Stimulated activated CD4-positive, alpha-beta T cell treated with anti-CD3 and anti-CD28 coated beads, Interleukin-12 subunit alpha, Interleukin-12 subunit beta, amount 100 ng/mL, for 24 hours (primary cell): ENCODE measurements at places on chromosomes 11 and 22.

DNA sequence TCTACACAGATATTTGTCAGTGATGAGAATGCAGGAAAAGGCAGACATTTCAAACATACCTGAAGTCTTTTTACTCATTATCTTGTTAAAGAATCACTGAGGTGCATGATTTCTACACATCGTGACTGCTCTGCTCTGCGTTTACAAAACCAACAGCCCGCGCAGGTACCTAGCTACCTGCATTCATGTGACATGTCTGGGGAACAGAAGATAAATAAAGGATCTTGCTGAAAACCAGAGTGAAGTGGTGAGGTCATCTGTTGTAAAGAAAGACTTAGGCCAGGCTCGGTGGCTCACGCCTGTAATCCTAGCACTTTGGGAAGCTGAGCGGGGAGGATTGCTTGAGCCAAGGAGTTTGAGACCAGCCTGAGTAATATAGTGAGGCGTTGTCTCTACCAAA lies 15.7 kb downstream of the ASPHD2 start:
- no peak for DNase-seq

- no peak for DNase-seq
These were observed 861.3 kb downstream of the TBC1D22A start for GRCh38 chr22:47623763-47624148.

DNA sequence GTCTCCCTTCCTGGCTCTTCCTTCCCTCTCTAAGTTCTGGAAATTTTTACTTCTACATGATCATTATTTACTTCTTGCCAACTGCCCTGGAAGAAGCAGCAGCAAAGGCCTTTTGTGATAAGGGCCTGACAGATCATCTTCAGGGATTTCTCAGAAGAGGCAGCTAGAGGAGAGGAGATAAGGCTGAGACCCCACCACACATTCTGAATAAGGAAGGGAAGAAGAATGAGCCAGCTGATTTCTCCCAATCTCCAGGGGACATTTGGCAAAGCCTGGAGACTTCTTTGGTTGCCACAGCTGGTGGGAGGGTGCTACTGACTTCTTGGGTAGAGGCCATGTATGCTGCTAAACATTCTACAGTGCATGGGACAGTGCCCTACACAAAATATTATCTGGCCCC lies 122.4 kb upstream of the OR9Q1 start:
- no peak for DNase-seq

DNA sequence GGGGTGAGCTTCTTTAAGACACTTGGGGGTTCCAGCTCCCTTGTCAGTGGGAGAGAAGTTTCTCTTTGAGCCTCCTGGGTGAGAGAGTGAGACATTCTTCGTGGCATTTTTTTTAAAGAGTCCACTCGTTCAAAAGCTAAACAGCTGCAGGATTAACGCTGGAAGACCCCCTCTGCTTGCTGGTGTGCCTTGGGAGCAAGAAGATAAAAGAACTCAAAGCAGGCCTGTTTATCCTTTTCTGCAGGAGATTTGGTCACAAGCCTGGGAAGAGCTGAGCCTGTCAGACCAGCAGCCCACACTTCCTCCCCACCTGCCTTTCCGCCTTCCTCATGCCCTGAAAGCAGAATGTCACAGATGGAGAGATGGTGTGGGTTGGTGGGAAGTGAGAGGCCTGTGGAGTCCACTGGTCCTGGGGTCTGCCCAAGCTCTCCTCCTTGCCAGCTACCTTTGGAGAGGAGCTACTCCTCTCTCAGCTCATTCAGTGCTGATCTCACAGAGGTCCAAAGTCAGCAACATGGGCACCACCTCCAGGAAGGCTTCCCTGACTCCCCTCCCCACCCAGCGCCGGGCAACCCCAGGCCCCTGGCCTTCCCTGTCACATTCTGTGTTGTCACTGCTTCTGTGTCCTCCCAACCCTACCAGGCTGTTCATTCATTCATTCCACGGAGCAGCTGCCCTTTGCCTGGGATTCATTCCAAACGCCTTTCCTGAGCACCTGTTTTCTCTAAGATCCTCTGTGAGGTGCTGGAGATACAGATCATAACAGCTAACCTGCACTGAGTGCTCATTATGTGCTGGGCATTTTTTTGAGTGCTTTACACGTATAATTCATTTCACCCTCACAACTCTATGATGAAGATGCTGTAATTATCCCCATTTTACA lies 6.7 kb downstream of the GDPD5 start:
- no peak for DNase-seq

DNA sequence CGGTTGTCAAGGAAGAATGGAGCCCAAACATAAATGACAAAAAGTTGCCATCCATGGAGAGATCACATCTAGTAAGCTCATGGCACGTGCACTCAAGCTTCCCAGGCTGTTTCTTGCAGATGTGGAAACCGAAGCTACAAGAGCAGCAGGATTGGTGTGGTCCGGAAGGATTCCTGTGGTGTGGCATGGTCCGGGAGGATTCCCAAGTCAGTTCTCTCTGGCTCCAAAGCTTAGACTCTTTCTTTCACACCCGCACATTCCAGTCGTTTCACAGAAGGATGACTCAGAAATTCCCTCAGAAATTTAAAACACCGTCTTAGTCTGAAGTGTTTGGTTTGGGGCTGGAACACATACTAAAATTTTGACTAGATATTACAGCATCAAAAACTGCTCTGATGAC lies 78.0 kb upstream of the DRD2 start:
- DNase-seq, result no peak

- no peak for DNase-seq
These were observed 3.2 kb downstream of the EHF start for GRCh38 chr11:34624069-34624468.

- DNase-seq, result no peak
These were observed 1457.7 kb downstream of the BRD1 start for GRCh38 chr22:48369789-48370507.

GRCh38 chr11:46327829-46328228 lies 19.4 kb upstream of the DGKZ start:
- no peak for DNase-seq

GRCh38 chr11:87574193-87574592 lies 536.5 kb downstream of the TMEM135 start:
- no peak for DNase-seq

DNA sequence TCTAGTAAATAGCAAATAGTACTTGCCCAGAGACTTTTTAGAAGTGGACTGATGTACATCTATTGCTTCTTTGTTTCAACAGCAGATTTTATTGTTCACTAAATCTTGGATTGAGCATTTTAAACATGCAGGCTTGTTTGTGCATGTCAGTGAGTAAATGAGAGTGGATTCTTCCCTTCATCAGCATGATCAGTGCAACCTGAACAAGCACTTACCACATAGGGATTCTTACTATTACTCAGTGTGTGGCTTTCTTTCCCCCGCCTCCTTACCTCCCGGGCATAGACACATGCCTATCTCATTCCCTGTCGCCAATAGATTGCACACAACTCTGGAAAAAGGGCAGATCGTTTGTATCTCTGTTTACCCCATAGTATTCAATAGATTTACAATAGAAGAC lies 197.5 kb downstream of the C11orf87 start:
- DNase-seq, result no peak

DNA sequence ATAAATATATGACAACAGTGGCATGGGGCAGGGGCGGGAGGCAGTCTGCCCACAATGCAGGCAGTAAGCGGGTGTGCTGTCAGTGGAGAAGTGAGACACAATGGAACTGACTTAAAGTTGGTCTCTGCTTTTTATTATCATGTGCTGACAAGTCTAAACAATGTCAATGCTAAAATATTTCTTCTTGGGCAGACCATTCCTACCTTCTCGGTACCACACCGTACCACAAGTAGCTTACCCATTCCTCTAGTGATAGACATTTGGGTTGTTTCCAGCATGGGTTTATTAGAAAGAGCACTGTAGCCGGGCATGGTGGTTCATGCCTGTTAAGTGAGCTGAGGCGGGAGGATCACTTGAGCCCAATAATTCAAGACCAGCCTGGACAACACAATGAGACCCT lies 2.6 kb upstream of the CHADL start:
- DNase-seq, result no peak

- no peak for DNase-seq
These were observed 25.7 kb downstream of the ELFN2 start for GRCh38 chr22:37401401-37402183.

DNA sequence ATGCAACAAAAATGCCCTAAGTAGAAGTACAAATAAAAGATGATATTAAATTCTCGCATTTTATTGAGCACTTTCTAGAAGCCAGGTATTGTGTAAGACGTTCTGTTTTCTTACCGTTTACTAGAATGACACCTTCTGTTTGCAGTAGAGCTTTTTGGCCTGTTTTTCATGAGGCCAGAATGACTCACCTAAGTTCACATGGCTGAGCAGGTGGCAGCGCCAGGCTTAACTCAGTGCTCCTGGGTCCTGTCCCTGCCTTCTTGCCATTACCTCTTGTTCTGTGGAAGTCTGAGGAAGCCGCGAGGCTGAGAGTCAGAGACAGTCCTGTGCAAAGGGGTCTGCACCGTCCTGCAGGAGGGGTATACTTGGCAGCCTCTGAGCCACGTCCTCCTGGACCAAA lies 113.8 kb downstream of the ATXN10 start:
- DNase-seq, result no peak

DNA sequence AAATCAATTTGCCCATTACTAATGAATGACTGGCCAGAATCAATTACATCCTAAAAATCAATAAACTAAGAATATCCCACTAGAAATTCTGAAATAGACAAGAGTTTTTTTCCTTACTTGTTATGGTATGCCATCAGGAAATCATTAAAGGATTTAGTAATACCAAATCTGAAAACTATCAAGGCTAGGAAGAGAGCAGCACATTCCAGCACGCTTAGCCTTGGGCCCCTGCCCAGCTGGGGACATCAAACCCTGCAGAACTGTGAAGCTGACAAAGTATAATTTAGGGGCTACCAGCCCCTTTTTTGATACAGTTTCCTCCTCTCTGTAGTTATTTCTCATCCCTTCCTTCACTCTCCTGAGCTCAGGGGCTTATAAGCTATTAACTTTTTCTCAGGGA lies 247.8 kb upstream of the ZC3H12C start:
- no peak for DNase-seq

GRCh38 chr11:73426219-73426850 lies 50.1 kb downstream of the RELT start:
- DNase-seq, result no peak

GRCh38 chr11:133896642-133897330 lies 51.5 kb upstream of the SPATA19 start:
- no peak for DNase-seq

DNA sequence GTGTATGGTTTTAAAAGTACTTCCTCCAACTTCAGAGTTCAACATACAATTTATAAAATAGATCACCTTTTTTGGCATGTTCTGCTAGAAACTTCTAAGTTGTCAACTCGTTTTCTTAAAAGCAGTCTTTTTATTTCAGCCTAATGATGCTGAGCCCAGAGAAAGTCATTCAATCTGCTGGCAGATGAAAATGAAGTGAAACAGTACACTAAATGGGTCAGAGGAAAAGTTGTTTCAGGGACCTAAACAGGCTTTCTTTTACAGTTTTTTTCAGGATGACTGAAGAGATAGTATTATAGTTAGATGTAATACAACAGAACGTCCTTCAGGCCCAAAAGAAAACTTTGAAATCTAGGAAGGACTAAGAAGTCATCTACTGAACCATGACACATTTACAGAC lies 842.7 kb upstream of the CCDC90B start:
- no peak for DNase-seq

DNA sequence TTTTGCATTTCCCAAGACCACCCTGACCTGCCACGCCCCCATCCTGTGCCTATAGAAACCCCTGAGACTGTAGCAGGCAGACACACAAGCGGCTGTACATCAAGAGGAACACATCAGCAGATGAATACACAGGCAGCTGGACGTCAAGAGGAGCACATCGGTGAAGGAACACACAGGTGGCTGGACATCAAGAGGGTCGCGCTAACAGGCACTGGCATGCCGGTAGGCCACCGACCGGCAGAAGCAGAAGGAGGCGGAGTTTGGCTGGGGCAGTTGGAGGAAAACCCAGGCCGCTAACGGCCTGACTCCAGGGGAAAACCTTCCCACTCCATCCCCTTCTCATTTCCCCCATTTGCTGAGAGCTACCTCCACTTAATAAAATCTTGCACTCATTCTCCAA lies 5.4 kb upstream of the IPO7 start:
- no peak for DNase-seq

GRCh38 chr11:41245704-41246398 lies 213.6 kb downstream of the LRRC4C start:
- DNase-seq, result no peak

GRCh38 chr11:555780-556661 lies 4.5 kb downstream of the LMNTD2 start:
- no peak for DNase-seq

- no peak for DNase-seq
These were observed 133.6 kb upstream of the SESN3 start for GRCh38 chr11:95364324-95365295.

DNA sequence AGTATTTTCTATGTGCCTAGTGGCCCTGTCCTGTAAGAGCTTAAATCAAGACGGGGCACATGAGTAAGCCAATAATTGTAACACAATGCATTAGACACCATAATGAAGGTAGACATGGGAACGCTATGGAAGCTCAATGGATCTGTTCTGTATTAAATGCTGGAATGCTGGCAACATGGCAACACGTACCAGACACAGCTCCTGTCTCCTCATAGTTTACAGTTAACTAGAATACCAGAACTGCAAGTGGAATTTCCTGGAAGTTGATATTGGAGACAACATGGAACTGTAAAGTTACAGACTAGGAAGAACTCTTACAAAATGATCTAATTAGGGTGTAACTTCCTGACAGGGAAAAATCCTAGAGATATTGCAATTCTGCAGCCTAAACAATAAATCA lies 12.4 kb downstream of the P4HA3 start:
- DNase-seq, result no peak

DNA sequence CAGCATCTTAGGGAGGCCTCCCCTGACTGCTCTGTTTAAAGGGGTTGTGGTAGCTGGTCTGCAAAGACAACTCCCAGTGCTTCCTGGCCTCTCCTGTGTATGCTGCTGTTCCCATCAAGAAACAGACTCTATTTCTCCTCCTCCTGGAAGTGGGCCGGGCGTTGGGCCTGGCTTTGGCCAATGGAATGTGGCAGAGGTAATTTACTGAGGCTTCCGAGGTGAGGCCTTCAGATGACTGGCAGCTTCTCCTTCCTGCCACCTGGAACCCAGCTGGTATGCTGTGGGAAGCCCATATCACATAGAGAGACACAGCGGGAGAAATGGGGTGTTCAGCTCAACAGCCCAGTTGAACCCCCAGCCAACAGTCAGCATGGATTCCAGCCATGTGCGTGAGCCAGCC lies 25.1 kb upstream of the EIF3D start:
- no peak for DNase-seq

DNA sequence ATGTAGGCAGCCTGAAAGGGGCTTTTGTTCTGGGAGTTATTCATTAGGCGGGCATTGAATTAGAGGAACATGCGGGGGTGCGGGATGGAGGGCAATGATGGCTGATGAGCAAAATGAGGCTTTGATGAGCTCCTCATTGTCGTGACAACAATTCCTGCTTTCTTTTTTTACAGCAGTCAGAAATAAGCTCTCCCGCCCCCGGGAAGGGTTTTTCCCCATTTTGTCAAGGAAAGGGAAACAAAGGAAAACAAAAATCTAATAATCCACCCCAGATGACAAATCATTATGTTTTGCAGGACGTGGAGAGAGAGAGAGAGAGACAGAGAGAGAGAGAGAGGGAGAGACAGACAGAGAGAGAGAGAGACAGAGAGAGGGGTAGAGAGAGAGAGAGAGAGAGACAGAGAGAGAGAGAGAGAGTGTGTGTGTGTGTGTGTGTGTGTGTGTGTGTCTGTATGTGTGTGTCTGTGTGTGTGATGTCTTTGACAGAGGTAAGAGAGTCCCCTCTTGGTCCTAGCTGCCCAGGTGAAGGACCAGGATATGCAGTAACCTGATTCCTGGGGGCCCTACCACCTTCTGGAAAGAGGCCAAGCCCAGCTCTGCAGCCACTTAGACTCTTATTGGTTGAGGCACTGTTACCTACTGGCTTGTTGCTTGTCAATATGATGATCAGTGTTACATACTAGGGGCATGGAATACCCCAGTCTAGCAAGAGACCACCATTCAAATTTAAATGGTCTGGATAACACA lies 46.7 kb upstream of the PARVA start:
- no peak for DNase-seq
